ENCODE measurements at places on chromosomes 6 and 20.

- no peak for DNase-seq
These were observed 323.1 kb downstream of the TPBG start for GRCh38 chr6:82686719-82687118.

DNA sequence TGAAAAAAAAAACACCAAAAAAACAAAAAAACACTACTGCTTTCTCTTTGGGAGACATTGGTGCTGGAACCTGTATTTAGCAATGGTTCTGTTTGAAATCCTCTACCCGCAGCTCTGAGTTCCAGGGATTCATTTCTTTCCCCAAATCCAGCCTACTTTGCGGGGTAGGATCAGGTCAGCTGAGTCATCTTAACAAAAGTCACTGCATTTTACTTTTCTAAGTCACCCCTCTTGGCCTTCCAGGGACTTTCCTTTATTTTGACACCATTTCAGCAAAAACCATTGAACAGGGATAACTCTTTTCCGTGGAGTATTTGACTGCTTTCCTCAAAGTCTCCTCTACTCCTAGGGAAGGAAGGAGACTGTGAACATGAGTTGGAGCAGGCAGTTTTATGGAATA is 837.6 kb downstream of the MAFB start:
- DNase-seq = no peak

GRCh38 chr6:143441680-143442545 is 8.6 kb downstream of the ADAT2 start:
- peak; percentile 24 for DNase-seq

GRCh38 chr6:158027590-158028285 is 46.1 kb downstream of the SYNJ2 start:
- DNase-seq = no peak

DNA sequence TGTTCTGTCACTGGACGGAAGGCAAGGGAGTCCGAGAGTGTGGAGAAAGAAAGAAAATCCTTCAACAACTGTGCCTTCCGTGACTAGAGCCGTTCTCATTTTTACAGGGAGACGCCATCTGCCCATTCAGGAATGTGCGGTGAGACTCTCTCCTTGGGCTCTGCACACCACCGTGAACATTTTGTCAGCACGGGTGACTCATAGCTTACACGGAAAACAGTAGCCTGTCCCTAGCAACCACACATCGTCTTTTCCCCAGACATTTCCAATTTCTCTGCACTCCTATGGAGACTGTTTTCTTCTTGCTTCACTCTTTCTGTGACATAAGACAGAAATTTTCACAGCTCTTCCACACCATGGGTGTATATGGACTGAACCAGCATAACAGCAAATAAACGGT is 55.1 kb downstream of the TBXT start:
- no peak for DNase-seq

DNA sequence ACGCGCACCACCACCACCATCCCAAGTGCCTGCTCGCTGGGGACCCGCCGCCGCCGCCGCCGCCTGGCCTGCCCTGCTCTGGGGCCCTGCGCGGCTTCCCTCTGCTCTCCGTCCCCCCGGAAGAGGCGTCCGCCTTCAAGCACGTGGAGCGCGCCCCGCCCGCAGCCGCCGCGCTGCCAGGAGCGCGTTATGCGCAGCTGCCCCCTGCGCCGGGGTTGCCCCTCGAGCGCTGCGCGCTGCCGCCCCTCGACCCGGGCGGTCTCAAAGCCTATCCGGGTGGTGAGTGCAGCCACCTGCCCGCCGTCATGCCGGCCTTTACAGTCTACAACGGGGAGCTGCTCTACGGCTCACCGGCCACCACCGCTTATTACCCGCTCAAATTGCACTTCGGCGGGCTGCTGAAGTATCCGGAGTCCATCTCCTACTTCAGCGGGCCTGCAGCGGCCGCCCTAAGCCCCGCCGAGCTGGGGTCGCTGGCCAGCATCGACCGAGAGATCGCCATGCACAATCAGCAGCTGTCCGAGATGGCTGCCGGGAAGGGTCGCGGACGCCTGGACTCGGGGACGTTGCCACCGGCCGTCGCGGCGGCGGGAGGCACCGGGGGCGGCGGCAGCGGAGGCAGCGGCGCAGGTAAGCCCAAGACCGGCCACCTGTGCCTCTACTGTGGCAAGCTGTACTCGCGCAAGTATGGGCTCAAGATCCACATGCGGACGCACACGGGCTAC is 7.2 kb downstream of the PRDM13 start:
- DNase-seq = no peak

DNA sequence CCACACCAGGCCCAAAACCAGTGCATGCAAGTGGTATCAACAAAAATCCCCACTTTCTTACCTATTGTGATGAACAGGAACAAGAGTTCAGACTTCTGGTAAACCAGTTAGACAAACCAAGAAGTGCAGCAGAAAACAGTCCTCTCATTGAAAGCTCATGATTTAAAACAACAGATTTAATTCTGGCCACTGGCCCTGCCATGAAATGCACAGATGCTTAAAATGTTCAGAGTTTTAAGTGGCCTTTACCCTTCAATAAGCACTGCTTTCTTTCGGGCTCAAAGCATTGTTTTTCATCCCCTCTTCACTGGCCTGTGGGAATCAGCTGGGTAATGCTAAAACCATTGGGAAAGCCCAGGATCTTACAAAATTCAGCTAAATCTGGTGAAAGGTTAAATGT is 102.4 kb upstream of the ISM1 start:
- no peak for DNase-seq

DNA sequence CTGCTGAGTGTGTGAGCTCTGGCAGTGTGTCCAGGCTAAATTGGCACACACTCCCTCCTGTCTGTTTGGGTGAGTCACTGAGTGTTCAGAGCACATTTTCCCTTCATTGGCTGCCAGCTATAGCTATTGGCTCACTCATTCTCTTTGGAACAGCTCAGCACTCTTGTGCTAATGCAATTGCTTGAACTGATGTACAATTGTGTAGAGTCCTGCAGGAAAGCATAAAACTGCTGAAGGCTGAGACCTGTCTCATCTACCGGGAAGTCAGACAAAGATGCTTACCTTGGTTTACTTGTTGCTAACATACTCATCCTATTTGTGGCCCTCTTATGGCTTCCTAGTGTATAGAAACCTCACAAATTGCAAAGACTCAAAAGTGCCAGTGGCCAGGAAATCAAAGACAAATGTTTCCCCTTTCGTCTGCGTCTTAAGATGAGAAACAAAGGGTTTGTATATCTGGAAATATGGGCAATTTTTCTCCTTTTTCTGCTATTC is 351.0 kb downstream of the BCKDHB start:
- DNase-seq = no peak
